GM10248 (cell line): ENCODE measurements at places on chromosomes 12 and 14.
A peak's percentile ranks its signal among the peaks of the same experiment; 100 is the strongest.

DNA sequence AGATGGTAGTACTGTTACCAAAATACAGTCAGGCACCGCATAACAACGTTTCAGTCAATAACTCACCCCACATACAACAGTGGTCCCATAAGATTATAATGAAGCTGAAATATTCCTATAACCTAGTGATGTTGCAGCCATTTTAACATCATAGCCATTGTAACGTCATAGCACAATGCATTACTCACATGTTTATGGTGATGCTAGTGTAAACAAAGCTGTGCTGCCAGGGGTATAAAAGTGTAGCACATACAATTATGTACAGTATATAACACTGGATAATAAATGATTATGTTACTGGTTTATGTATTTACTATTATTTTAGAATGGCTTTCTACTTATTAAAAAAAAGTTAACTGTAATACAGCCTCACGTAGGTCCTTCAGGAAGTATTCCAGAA is 37.0 kb downstream of the GPR137C start:
- no peak for DNase-seq

DNA sequence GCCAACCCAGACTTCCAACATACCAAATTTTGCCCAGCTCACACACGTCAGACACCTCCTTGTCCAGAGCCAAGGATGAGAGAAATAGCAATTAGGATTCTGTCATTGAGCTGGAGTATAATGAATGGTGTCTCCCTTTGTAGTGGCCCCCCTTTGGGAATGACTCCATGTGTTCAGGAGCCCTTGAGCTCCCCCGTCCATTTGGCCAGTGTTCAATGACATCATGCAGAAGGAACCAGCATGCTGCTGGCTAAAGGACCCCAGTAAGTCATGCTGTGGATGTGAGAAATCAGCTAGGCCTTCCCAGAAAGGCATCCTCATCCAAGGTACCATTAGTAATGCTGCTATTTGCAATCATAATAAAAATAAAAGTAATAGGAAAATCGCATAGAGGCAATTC is 158.8 kb upstream of the SRRM4 start:
- no peak for DNase-seq

GRCh38 chr12:66120477-66120876 is 10.1 kb downstream of the LLPH start:
- no peak for DNase-seq

DNA sequence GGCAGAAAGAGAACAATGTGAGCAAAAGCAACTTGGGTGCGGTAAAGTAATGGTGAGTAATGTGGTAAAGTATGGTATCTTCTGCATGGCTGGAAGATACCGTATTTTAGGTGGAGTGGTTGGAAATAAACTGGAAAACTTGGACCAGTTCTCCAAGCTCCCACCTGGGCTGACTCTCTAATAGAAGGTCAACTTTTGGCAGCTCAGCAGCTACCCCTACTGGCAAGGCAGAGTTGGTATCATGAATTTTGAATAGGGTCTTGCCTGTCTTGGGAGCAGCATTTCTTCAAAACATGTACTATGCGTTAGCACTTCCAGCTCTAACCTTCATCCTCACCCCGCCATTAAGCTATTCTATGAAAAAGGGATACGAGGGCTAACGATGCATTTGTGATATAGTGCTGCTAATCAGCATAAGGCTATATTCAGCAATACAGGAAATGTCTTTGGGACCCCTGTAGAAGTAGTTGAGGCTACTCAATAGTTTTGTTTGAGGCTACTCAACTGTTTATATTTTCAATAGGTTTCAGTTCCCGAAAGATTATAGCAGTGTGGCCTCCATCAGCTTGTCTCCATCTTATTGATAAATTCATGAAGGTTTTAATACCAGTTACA is 276.3 kb upstream of the FAR2 start:
- DNase-seq, result peak; percentile 27

GRCh38 chr14:69537900-69538299 is 36.8 kb downstream of the CCDC177 start:
- no peak for DNase-seq

DNA sequence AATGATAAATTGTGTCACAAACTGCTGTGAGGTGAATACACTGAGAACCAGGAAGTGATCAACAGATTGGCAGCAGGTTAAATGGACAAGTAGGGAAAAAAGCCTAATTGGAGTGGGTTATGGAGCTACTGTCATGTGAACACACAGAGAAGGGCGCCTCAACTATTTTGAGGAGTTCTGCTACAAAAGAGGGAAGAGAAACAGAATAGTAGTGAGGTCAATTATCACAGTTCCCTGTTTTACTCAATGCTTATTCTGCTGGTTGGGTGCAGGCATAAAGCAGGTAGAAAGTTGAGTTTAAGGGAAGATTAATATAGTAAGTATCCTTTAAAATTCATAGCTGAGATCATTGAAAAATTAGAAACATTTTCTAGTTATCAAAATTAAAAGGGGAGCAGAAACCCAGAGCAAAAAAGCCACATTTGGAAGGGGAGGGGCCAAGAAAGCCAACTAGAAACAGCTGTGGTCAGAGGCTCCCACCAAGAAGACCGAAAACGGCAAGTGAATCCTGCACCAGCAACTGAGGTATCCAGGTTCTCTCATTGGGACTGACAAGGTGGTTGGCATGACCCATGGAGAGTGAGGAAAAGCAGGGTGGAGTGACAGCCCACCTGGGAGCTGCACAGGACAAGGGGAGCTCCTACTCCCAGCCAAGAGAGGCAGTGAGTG is 105.7 kb downstream of the ZC3H14 start:
- DNase-seq, result peak; percentile 36

GRCh38 chr12:117872546-117873169 is 96.1 kb downstream of the KSR2 start:
- DNase-seq, result no peak
